GM03348 (cell line): ENCODE measurements at places on chromosomes 4 and X.

- DNase-seq: no peak
Observed at GRCh38 chr4:67933755-67934154, 29.5 kb downstream of the TMPRSS11A start.

DNA sequence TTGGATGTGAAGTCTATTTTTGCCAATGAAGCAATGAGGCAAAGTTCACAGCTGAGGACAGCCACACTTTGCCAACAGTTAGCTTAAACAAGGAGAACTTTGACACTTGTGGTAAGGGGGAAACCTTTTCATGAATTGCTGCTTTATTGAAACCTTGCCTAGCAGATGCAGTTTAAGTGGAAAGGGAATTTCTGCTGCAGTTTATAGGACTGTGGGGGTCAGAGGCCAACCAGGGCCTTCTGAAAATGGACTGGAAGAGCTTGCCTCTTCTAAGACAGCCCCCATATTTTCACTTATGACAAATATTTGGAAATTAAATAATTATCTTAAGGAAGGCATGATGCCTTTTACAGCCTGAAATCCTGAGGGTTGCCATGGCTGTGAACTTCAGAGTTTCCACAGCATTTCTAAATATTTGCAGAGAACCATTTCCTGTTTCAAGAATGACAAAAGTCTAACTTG lies 550.3 kb downstream of the RAB28 start:
- no peak for DNase-seq

DNA sequence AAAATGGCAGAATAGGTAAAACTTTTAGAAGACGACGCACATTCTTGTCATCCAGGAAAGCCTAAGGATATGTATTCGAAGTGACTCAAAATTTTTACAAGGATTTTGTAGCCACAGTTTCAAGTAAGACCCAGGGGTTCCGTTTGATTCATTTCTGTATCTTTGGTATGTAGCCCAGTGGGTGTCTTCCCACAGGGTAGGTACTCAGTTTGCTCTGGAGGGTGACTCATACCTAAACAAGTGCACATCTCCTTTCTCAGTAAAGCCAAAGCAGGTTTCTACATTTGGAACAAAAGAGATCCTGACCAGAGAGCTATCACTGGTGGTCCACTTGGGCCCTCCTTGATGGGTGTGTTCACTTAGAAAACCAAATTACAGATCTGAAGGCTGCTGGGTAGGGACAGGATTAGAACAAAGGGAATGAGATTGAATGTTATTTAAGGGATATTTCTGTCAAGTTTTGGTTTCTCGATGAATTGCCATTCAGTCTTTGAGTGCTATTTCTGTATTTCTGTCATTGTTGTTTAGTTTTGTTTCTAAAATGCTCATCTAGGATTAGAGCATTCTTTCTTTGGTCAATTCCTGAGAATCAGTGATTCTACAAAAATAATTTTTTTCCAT lies 56.1 kb downstream of the PLS3 start:
- peak; percentile 18 for DNase-seq

DNA sequence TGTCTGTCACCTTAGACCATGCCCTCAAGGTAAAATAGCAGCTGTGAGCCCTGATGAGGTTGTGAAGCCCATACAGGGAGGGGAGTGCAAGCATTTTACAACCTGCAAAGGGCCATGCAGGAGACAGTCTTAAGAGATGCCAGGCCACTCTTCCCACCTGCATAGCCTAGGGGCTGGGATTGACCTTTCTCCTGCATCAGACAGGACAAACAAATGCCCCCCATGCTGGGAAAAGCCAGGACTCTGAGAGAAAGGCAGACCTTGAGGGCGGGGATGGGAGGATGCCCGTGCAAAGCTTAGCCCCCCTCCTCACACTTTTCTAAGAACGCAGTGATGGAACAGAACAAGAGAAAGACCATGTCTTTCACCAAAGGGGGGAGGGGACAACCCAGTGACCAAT lies 137.9 kb upstream of the MAMLD1 start:
- no peak for DNase-seq

DNA sequence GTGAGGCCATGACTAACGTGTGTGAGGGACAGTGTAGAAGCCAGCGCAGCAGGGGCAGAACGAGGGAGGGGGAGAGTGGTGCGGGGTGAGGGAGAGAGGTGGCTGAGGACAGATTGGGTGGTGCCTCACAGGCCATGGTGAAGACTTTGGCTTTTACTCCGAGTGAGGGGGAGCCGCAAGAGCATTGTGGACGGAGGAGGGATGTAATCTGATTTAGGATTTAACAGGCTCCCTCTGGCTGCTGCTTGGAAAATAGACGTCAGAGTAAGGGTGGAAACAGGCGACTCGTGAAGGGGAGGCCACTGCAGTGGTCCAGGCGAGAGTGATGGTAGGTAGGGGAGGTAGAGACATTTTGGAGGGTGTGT lies 13.0 kb downstream of the PPP1R3F start:
- peak; percentile 9 for DNase-seq

DNA sequence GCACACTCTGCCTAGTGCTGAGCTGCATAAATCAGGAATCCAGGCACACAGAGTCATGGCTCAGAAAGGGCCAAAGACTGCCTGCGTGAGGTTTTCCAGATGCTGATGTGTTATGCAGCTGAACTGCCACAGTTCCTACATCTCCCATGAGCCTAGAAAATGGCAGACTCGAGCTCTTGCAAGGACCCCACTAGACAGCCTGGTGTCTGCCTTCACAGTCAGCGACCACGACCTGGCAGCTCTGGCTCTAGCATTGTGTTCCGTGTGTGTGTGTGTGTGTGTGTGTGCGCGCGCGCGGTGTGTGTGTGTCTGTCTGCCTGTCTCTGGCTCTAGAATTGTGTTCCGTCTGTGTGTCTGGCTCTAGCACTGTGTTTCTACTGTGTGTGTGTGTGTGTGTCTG lies 203.6 kb upstream of the AGTR2 start:
- DNase-seq: no peak

GRCh38 chrX:101602077-101602476 lies 15.7 kb downstream of the ARMCX6 start:
- peak; percentile 54 for DNase-seq
